ENCODE measurements at places on chromosomes 2 and 18.

DNA sequence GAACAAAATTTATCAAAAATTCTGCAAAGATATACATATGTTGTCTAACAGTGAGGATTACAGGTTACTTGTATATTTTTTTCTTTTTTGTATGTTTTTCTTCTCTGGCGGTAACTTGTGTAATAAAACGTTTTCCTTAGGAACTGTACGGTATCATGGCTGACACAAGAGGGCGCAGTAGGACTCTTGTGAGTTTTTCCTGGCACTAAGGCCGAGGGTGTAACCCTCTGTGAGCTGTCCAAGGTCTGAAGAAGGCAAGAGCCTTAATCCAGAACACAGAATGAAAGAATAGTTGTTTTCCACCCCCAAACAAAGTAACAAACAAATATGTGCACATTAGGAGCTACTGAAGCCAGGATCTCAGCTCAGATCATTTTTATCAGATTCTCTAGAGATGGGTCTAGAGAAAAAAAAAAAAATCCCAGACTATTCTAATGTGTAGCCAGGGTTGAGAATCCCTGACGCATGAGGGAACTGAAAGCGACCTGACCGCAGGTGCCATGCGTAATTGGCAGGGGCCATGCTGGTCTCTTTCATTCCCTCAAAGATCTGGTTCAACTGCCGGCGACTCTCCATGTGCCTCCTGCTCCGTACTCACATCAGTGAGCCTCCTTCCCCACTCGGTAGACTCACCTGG is 27.0 kb downstream of the TMEM200C start:
- peak; percentile 56 for ATAC-seq

- no peak for ATAC-seq
These were observed 1056.6 kb upstream of the NXPH2 start for GRCh38 chr2:139836769-139837168.

- no peak for ATAC-seq
These were observed 194.9 kb upstream of the KYNU start for GRCh38 chr2:142682528-142682927.

DNA sequence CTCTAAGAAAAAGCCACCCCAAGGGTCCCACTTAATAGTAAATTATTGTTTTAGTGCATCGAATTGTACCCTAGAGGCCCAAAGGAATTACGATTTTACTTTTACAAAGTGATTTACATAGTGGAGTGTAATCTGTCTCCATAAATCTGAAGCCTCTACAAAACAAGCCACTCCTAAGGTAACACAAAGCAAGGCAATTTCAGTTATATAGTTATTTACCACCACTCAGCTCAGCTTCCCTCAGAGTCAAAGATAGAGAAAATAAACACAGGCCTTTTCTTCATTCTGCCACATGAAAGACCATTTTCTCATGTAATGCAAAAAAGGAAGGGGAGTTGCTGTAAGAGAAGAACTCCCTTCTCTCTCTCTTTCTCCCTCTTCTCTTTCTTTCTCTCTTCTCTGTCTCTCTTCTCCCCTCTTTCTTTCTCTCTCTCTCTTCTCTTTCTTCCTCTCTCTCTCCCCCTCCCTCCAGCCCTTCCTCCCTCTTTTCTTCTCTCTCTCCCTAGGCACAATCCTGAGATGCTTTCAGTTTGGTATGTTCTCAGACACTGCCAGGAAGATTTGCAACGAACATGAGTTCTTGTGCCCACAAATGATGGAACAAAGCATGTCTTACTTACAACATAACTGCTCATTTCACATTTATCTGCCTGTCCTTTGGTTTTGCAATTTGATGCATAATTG is 264.5 kb downstream of the BCL2 start:
- ATAC-seq, result no peak

GRCh38 chr2:35461406-35461805 is 894.2 kb upstream of the CRIM1 start:
- ATAC-seq, result no peak

DNA sequence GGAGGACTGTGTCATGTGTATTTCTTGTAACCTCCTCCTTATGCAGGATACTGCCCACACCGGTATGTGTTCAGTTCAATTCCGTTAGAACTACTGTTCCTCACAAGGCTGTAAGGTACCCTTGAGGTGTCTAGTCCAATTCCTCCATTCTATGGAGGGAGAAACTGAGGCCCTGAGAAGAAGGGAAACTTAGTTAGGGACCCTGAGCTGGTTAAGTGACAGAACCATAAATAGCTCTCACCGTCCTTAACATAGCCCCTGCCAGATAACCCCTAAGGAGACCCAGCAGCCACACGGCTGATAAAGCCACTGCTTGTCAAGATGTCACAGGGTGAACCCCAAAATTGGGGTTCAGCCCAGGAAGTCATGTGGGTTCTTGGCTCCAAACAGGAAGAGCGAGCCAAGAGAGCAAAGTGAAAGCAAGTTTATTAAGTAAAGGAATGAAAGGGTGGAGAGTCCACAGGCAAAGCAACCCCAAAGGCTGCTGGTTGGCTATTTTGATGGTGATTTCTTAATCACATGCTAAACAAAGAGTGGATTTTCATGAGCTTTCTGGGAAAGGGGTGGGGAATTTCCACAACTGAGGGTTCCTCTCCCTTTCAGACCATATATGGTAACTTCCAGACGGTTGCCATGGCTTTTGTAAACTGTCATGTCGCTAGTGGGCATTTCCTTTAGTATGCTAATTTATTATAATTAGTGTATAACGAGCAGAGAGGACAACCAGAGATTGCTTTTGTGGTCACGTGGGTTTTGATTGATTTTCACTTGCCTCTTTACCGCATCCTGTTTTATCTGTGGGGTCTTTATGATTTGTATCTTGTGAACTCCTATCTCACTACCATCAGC is 83.4 kb upstream of the RTN4 start:
- ATAC-seq, result peak; percentile 89

GRCh38 chr2:120881981-120882788 is 146.5 kb downstream of the GLI2 start:
- ATAC-seq, result no peak

- ATAC-seq, result no peak
These were observed 26.8 kb downstream of the RNF144A start for GRCh38 chr2:6943971-6944370.

DNA sequence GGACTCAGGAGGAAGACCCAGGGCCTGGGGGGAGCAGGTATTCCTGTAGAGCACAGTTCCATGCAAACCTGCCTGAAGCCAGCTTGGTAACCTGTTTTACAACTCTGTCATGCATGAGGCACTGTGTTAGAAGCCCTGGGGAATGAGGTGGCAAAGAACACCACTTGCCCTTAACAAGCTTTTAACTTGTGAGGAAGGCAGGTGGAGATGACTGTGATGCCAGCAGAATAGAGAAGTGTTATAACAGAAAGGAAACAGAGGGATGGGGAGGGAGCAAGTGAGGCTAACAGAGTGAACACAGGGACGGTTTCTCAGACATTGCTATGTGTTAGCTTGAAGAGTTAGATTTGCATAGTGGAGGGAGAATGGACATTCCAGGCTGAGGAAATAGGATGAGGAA is 11.5 kb upstream of the IL1A start:
- peak; percentile 78 for ATAC-seq

GRCh38 chr18:23752796-23753195 is 63.5 kb downstream of the LAMA3 start:
- no peak for ATAC-seq
